ENCODE measurements at places on chromosomes 3 and 15. TPM values are rescaled to one million over a fixed set of nuclear protein-coding genes. Genes with fewer than 3 reads are reported as not detected.
A peak's percentile ranks its signal among the peaks of the same experiment; 100 is the strongest.

GRCh38 chr3:125051715-125052581 lies 3.8 kb downstream of the HEG1 start:
- peaks cover 82% of the 10 kb centered on the region for H3K4me1 ChIP-seq
- peaks cover 5% of the 10 kb centered on the region for H3K36me3 ChIP-seq
- peak overlapping the region; percentile 93 for H3K27ac ChIP-seq
- DNase-seq = peak; percentile 87
- peak overlapping the region; percentile 87 for H3K4me3 ChIP-seq

Gene LRRC31
- total RNA-seq = not detected

GRCh38 chr3:73352841-73353645 lies 271.7 kb downstream of the PDZRN3 start:
- H3K4me1 ChIP-seq = peaks cover 25% of the 10 kb centered on the region
- H3K27ac ChIP-seq = no peak overlapping the region
- DNase-seq = no peak
- no peaks in the 10 kb centered on the region for H3K36me3 ChIP-seq
- H3K27me3 ChIP-seq = no peaks in the 10 kb centered on the region
- no peak overlapping the region for H3K4me3 ChIP-seq

Gene AADACL2
- total RNA-seq = 0.16 TPM

GRCh38 chr15:33091983-33092693 lies 102.4 kb downstream of the FMN1 start:
- no peak for DNase-seq
- H3K27ac ChIP-seq = no peak overlapping the region
- H3K27me3 ChIP-seq = no peaks in the 10 kb centered on the region
- H3K4me1 ChIP-seq = no peaks in the 10 kb centered on the region
- H3K4me3 ChIP-seq = no peak overlapping the region

DNA sequence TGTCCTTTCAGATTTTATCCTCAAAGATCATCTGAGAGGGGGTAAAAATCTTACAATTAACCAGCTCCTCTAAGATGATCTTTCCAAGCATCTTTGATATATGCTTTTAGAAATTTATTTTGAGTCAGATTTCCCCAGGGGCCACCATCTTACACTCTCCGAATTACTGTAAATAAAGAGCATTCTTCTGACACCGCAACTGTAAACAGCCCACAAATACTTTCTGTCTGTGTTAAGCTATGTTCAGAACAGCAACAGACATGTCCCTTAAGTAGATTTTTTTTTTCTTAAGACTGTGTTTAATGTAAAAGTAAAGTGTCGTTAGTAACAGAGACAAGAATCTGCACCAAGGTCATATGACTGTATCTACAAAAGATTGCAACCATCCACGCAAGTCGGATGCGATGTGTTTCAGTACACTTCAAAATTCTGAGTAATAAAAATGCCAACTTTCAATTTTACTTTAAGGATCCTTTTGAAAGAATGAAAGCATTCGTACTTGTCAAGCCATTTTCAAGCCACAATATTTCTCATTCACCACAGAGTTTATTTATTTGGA lies 159.0 kb upstream of the KCNH8 start:
- H3K27ac ChIP-seq = no peak overlapping the region
- no peaks in the 10 kb centered on the region for H3K4me1 ChIP-seq
- no peak for DNase-seq
- no peak overlapping the region for H3K4me3 ChIP-seq
- no peaks in the 10 kb centered on the region for H3K36me3 ChIP-seq

- H3K27ac ChIP-seq = no peak overlapping the region
- H3K27me3 ChIP-seq = no peaks in the 10 kb centered on the region
- H3K4me1 ChIP-seq = peaks cover 6% of the 10 kb centered on the region
- no peak overlapping the region for H3K4me3 ChIP-seq
- peak; percentile 44 for DNase-seq
Observed at GRCh38 chr3:15439476-15439875, 12.1 kb downstream of the EAF1 start.

Gene CTXND1
- 0.22 TPM for total RNA-seq

Gene VGLL3
- total RNA-seq = 13.0 TPM

Gene PPM1L
- total RNA-seq = 23.8 TPM

Gene TJP1
- total RNA-seq = 86.9 TPM

Gene THPO
- not detected for total RNA-seq

GRCh38 chr3:166580561-166580960 lies 743.3 kb upstream of the BCHE start:
- no peak overlapping the region for H3K27ac ChIP-seq
- no peaks in the 10 kb centered on the region for H3K36me3 ChIP-seq
- DNase-seq = no peak
- no peaks in the 10 kb centered on the region for H3K27me3 ChIP-seq
- H3K4me1 ChIP-seq = no peaks in the 10 kb centered on the region
- H3K4me3 ChIP-seq = no peak overlapping the region

DNA sequence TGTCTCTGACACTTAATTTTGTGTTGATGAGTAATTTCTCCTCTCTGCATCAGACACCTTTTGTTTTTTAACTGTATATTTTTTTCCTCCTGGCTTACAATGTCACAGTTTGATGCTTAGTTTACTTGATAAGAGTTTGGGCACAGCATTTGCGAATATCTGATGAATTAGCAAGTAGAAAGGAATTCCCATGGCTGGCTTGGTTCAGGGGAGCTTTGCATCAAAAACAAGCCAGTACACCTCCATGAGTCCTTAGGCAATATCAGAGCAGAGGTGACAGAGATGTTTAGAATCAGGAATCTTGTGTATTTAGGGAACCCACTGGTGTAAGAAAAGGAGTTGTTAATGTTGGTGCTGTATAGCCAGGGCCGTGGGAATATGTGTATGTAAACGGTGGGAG lies 9.3 kb downstream of the ARHGEF26 start:
- no peaks in the 10 kb centered on the region for H3K4me1 ChIP-seq
- no peaks in the 10 kb centered on the region for H3K36me3 ChIP-seq

DNA sequence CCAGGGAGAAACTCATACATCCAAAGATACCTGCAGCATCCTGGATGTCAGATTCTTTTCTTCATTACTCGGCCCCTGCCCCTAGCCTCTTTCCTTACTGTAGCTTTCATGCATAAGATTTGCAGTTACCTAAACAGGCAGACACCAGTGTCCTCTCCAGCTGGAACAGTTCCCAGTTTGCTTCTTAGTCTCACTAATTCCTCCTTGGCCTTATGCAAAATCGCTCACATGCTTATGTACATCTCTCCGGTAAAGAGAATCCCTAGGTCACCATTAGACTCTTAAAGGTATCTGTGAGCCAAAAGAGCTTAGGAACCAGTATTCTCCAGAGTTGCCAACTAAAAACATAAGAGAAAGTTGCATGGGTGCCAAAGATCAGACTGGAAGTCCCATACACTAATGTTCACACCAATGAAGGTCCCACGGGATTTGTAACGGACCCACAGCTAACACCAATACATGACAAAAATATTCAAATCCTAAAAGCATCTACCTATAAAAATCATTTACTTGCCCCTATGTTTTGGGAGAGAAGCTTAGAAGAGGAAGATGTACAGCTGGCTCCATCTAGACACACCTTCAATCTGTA lies 66.6 kb downstream of the CBLB start:
- peak overlapping the region; percentile 52 for H3K27ac ChIP-seq
- no peaks in the 10 kb centered on the region for H3K27me3 ChIP-seq
- H3K4me3 ChIP-seq = no peak overlapping the region
- no peaks in the 10 kb centered on the region for H3K4me1 ChIP-seq

DNA sequence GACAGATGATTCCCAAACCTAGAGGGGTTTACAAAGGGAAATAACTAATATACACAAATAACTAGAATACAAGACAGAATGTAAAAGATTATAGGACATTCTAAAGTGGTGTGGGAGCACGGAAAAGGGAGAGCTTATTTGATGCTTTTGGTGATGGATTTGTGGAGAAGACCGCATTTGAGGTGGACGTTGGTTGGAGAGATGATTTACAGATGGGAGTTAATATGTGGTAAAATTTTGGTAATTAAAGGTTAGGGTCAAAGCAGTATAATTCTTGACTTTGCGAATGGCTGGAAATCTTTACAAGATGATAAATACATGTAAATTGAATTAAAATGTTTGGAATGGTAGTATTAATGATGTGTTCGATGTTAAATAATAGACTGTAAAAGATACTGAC lies 1.2 kb downstream of the KNL1 start:
- no peaks in the 10 kb centered on the region for H3K36me3 ChIP-seq
- H3K27ac ChIP-seq = no peak overlapping the region
- no peaks in the 10 kb centered on the region for H3K27me3 ChIP-seq
- H3K4me3 ChIP-seq = peak overlapping the region; percentile 64
- no peak for DNase-seq

DNA sequence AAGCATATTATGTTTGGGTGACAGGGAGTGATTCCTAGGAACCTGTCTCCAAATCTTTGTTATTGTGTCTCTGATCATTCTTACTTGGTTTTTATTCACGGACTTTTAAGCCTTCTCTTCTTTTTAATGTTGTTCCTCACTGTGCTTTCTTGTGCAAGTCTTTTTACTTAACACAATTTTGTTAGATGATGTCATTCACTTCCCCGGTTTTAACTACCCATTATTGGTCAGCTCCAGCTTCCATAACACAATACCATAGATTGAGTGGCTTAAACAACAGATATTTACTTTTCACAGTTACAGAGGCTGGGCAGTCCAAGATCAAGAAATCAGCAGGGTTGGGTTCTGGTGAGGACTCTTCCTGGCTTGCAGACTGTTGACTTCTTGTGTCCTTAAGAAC lies 436.3 kb upstream of the CBLB start:
- H3K4me3 ChIP-seq = no peak overlapping the region
- no peak overlapping the region for H3K27ac ChIP-seq
- no peak for DNase-seq

Gene IQCF5
- not detected for total RNA-seq

DNA sequence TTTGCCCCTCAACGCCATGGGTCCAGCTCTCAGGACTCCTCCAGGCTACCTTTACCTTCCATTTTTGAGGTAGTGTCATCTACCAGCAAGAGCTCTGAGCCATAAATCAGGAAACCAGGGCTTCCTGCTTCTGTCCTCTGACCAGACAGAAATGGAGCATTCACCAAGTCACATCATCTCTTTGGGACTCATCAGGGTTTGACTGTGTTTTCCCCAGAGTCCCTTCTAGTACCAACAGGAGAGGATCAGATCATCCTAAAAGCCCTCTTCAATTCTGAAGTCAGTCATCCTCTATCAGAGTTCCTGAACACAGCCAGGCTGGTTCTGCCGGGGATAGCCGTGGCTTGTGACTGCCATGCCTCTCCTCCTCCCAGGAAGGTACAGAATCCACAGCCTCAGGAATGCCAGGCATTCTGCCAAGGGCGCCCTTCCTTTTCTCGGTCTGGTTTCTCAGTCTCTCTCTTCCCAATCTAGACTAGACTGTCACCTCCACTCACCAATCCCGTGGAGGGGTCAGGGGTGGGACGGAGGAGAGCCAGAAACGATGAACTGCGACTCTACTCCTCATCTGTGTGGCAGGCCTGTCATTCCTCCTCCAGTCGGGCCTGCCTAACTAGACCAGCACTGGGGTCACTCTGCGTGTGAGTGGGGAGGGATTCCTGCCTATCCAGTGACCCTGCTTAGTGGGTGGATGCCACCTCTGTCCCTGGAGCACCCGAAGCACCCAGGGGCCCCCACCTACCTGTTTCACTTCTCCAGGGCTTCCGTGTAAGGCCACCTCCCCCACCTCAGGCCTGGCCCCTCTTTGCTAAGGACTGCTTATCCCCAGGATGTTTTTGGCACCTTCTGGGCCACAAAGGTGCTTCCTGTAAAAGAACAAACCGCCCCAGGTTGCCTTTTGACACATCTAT lies 30.9 kb downstream of the CCNL1 start:
- no peaks in the 10 kb centered on the region for H3K27me3 ChIP-seq
- H3K36me3 ChIP-seq = no peaks in the 10 kb centered on the region
- no peak for DNase-seq

- no peak for DNase-seq
- H3K27me3 ChIP-seq = no peaks in the 10 kb centered on the region
- H3K4me1 ChIP-seq = no peaks in the 10 kb centered on the region
- H3K27ac ChIP-seq = no peak overlapping the region
Observed at GRCh38 chr15:39588531-39589192, 7.8 kb downstream of the THBS1 start.

GRCh38 chr3:12588039-12589009 lies 31.4 kb downstream of the MKRN2 start:
- DNase-seq = no peak
- peaks cover 18% of the 10 kb centered on the region for H3K4me1 ChIP-seq
- H3K4me3 ChIP-seq = no peak overlapping the region
- H3K36me3 ChIP-seq = peaks cover 84% of the 10 kb centered on the region
- H3K27ac ChIP-seq = peak overlapping the region; percentile 64

- H3K4me1 ChIP-seq = no peaks in the 10 kb centered on the region
- no peaks in the 10 kb centered on the region for H3K27me3 ChIP-seq
- DNase-seq = no peak
- H3K4me3 ChIP-seq = no peak overlapping the region
Observed at GRCh38 chr15:90981681-90982080, 12.7 kb downstream of the PRC1 start.

DNA sequence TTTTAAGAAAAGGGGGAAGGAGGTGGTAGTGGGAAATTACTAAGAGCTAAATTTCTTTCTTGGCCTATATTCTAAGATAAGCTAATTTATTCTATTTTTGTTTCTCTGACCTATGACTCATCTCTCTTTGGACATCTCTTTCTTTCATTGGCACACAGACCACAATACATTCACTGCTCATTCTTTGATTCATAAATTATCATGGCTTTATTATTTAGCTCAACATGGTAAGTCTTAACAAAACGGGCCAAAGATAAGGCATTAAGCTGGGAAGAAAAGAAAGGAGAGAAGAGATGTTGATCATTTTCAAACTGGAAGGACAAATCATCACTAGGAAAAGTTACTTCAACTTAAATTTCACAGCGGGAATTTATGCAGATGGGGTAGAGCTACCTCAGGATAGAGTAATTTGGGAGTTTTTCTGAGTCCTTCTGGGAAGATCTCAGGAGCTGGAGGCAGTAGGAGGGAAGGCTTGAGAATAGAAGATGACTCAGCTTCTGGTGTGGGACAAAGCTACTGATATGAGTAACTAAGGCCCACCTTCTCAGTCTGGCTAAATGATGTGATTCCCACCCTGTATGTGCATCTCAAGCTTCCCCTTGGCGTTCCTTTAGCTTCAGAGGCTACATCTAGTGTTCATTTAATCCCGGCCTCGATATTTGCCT lies 7.5 kb upstream of the ALCAM start:
- H3K4me3 ChIP-seq = no peak overlapping the region
- no peak overlapping the region for H3K27ac ChIP-seq
- H3K4me1 ChIP-seq = no peaks in the 10 kb centered on the region
- no peaks in the 10 kb centered on the region for H3K27me3 ChIP-seq
- no peaks in the 10 kb centered on the region for H3K36me3 ChIP-seq
- no peak for DNase-seq

- no peaks in the 10 kb centered on the region for H3K36me3 ChIP-seq
- no peaks in the 10 kb centered on the region for H3K27me3 ChIP-seq
- no peaks in the 10 kb centered on the region for H3K4me1 ChIP-seq
- no peak overlapping the region for H3K27ac ChIP-seq
- no peak overlapping the region for H3K4me3 ChIP-seq
Observed at GRCh38 chr3:151795276-151795675, 18.6 kb upstream of the AADAC start.

GRCh38 chr3:73603762-73604171 lies 21.0 kb downstream of the PDZRN3 start:
- no peak for DNase-seq
- H3K4me3 ChIP-seq = no peak overlapping the region
- H3K36me3 ChIP-seq = peaks cover 8% of the 10 kb centered on the region
- H3K27me3 ChIP-seq = no peaks in the 10 kb centered on the region
- H3K27ac ChIP-seq = peak overlapping the region; percentile 59

- DNase-seq = no peak
- H3K27ac ChIP-seq = no peak overlapping the region
- H3K4me1 ChIP-seq = no peaks in the 10 kb centered on the region
Observed at GRCh38 chr3:147987549-147987948, 578.4 kb downstream of the ZIC1 start.

All from right atrium auricular region (tissue), 2 donors.